Activated CD4-positive, alpha-beta T cell treated with anti-CD3 and anti-CD28 coated beads, Interleukin-2, amount 10 ng/mL, durations not matched to agents 7 days and 5 days (primary cell): ENCODE measurements at places on chromosomes 7 and 10.
A peak's percentile ranks its signal among the peaks of the same experiment; 100 is the strongest.

DNA sequence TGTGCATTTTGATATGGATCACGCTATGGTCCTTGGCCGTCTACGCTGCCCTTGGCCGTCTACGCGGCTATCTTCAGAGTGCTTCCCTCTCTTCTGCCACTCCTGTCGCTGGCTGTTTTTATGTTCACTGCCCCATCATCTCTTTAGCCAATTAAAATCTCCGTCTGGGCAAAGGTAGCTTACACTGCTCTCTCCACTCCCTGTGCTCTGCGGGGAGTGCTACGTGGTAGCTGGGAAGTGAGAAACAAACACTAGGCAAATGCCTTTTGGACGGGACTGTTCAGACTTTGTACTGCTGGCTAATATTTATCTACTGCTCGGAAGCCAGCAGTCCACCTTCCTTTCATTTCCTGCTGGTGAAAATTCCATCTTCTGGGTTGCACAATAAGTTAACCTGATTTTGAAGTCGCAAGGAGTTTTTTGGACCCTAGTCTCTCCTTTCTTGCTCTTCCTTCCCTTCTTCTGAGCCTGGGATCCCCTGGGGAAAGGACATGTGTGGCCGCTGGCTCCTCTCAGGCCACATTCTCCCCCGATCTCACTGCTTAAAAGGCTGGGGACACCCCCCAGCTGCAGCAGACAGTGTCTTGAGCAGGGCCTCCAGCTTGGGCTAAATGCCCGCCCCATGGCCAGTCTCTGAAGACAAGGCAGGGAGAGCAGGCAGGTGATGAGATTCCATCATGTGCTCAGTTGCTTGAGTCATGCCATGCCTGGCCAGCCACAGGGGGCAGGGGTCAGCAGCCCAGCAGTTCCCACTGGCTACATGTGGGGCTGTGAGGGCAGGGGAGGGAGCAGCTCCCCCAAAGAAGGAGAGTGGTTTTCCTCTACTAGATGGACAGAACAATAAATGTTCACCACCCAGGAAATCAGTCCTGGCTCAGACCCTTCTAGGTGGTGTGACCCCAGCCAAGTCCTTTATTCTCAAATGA lies 25.5 kb upstream of the RBM33 start:
- no peak for DNase-seq

- DNase-seq: no peak
Observed at GRCh38 chr10:119518176-119518575, 24.3 kb downstream of the RGS10 start.

GRCh38 chr10:132461683-132462231 lies 64.8 kb downstream of the PWWP2B start:
- DNase-seq: no peak

- DNase-seq: no peak
Observed at GRCh38 chr7:65962033-65962432, 20.0 kb downstream of the GUSB start.

- no peak for DNase-seq
Observed at GRCh38 chr7:2884161-2884560, 40.1 kb upstream of the GNA12 start.

- no peak for DNase-seq
Observed at GRCh38 chr7:15856311-15856710, 169.8 kb upstream of the MEOX2 start.

DNA sequence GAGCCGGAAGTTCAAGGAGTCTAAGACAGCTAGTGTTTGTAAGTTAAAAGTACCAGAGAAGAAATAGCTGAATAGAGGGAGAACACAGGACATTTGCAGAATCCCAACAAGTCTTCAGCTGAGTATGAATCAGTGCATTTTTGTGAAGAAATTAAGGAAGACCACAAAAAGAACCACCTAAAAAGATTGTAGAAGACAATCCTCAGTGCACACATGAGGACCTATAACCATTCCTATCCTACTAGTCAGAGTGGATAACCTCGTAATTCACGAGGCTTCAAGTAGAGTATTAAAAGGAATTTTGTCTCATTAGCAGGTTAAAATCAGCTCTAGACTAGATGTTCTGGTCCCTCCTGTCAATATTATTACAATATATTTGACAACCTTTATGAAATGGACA lies 295.4 kb upstream of the KAT6B start:
- DNase-seq: no peak

GRCh38 chr10:91210435-91210834 lies 10.0 kb upstream of the PCGF5 start:
- DNase-seq: no peak

DNA sequence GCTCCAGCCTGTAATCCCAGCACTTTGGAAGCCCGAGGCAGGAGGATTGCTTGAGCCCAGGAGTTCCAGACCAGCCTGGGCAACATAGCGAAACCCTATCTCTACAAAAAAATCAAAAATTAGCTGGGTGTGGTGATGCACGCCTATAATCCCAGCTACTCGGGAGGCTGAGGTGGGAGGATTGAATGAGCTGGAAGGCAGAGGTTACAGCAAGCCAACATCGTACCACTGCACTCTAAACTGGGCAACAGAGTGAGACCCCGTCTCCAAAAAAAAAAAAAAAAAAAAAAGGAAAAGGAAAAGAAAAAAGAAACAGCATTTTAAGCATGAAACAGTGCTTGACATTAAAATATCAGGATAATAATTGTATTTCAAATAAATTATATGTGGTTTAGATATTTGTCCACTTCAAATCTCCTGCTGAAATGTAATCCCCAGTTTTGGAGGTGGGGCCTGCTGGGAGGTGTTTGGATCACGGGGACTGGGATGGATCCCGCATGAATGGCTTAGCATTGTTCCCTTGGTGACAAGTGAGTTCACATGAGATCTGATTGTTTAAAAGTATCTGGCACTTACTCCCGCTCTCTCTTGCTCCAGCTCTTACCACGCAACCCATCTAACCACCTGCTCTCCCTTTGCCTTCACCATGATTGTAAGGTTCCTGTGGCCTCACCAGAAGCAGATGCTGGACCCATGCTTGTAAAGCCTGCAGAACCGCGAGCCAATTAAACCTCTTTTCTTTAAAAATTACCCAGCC lies 103.4 kb downstream of the SRPK2 start:
- no peak for DNase-seq

GRCh38 chr10:101172741-101173140 lies 41.6 kb downstream of the TLX1 start:
- no peak for DNase-seq

DNA sequence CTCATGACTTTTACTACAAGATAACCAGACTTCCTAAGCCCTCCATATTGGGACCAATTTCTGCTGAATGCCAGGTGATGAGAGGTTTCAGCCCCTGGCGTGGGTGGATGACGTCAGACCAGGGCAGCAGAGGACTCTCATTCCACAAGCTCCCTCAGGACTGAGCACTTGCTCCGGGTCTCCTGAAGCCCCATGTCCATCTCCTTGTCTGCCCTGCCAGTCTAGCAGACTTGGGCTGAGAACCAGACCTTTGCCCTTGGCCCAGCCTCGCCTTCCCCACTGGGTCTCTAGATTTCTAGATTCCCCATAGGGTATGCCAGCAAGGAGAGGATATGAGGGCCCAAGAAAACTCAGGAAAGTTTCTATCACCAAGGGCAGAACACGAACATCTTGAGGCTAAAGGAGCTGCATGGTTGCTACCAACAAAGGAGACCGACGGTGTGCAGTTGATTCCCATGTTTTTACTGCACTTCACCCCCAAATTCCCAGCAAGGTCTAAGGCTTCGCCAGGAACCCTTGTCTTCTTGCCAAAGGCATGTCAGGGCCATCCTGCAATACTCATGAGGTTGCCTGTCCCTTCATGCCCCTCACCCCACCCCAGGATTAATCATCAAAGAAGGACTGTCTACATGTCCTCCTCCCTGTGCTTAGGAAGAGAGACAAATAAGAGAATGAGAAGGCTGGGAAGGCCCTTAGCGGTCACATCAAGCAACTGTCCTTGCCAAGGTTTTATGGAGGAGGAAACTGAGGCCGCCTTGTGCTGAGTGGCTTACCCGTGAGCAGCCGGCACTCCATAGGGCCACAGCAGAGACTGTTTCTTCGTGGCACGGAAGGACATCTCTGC lies 96.5 kb upstream of the MACROH2A2 start:
- DNase-seq: no peak

- no peak for DNase-seq
Observed at GRCh38 chr7:134522601-134523000, 4.8 kb upstream of the AKR1B10 start.

- DNase-seq: no peak
Observed at GRCh38 chr7:157515342-157516041, 178.7 kb downstream of the DNAJB6 start.

- no peak for DNase-seq
Observed at GRCh38 chr7:151572136-151572535, 52.4 kb upstream of the RHEB start.

DNA sequence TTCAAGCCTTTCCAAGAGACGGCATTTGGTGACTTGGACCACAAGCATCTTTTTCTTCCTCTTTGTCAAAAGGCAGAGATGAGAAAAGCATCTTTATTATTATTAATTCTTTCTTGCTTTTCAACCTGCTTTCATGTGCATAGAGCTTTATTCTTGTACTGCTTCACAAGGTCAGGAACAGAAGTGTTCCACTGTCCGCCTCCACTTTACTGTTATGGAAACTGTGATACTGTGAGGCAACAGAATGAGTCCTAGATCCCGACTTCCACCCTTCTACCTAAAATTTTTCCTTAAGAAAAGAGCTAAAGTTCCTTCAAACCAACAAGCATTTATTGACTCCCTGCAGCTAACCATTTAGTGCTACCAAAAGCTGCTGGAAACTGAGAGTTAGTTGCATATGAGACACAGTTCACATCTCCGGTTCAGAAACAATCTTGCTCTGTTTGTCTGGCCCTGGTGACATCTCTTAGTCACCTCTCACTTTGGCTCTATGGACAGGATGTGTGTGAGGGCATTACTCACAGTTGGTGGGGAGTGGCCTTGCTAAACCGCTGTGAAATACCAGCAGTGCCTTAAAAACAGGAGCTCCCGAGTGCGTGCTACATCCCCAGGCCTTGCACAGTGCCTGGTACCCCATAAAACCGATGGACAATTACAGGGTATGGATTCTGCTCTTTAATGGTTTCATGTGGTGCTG lies 77.1 kb upstream of the TRIL start:
- DNase-seq: peak; percentile 6

- DNase-seq: no peak
Observed at GRCh38 chr7:57646219-57646900, 196.4 kb downstream of the ZNF716 start.

GRCh38 chr10:19003341-19003740 lies 45.3 kb upstream of the MALRD1 start:
- no peak for DNase-seq

DNA sequence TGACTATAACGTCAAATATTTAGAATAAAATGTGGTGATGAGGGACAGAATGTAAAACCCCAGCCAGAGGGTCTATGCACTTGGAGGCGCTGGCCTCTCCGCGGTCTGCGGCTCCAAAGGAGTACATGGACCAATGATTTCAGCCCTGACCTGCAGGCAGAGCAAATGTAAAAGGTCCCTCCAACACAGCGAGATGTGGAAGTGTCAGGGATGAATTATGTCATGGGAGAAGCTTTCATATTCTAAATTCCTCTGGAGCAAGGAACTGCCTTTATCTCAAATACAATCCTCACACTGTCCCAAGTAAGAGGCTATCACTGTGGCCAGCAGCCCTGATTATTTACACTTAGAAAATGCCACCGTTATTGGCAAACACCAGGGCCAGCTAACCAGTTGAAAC lies 139.4 kb downstream of the GFRA1 start:
- no peak for DNase-seq

DNA sequence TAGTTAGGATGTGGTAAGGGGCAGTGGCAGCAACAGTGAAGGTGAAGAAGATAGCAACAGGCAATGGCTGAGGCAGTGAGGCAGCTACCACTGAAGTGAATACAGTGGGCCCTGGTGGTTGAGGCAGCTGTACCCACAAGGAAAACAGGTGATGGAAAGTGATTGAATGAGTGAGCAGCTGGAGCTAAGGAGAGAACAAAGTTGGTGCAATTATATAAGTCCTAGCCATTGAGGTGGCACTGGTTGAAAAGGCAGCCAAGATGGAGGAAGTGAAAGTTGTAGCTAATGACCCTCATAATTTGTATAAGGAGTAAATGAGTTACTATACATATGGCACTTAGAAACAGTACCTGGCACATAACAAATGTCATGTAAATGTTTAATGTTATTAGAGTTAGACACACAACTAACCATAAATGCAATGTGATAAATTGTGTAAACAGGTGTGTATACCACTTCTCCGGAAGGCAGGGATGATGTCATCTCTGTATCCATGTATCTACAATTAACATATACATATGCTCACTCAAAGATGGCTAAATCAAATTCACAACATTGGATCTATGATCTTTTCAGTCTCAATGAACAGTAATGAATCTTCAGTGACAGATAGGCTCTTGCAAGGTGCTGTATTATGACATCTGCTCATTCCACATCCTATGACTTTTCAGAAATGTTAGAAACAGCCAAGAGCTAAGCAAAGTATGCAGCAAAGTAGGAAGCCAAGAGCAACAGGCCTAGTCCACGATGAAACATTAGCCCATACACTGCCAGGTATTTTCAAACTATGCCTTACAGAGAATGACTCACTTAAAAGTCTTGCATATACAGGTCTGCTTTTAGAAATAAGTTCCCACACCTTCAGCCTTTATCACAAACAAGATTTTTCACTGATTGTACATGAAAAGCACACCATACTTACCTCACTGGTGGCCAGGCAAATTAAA lies 10.7 kb downstream of the XPNPEP1 start:
- DNase-seq: no peak

GRCh38 chr7:33926535-33926934 lies 21.2 kb downstream of the BMPER start:
- DNase-seq: no peak

- DNase-seq: no peak
Observed at GRCh38 chr7:50400114-50400513, 50.0 kb downstream of the FIGNL1 start.

- DNase-seq: no peak
Observed at GRCh38 chr10:3526727-3527501, 258.1 kb downstream of the KLF6 start.

DNA sequence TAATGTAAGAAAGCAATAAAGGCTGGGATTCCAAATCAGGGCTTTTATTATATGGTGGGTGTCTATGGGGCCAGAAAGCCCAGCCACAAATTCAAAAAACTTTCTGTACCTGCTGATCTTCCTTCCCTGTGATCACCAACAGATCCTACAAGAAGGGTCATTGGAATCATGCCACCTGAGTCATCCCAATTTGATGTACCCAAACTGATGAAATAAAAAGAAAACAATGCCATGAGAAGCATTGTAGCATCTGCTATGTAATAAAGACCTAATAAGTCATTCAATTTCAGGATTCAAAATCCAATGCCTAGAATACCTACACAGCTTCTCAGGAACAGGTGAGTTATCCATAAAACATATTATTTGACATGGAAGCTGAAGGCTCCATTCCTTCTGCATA lies 228.8 kb downstream of the DKK1 start:
- no peak for DNase-seq

DNA sequence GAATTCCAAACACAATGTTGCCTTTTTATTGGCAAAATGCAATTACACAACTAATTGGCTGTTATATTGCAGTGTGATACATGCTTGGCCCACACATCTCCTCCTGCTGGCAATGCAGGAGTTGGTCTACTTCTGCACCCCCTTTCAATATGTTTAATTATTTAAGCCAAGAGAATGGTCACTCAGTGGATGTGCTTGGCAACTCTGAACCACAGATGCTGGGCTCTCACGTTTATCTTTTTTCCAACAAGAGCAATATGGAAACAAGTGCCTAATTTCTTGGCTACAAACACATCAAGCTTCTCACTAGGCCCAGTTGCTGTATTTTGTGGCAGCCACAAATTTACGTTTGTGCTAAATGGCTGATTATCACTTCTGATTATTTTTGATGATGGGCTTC lies 1149.2 kb upstream of the CELF2 start:
- DNase-seq: no peak

- no peak for DNase-seq
Observed at GRCh38 chr7:54814401-54814800, 55.4 kb upstream of the SEC61G start.

GRCh38 chr10:43082087-43082486 lies 5.2 kb downstream of the RET start:
- DNase-seq: no peak
